ENCODE measurements at places on chromosomes 5 and 9. TPM values are rescaled to one million over a fixed set of nuclear protein-coding genes. Genes with fewer than 3 reads are reported as not detected.
A peak's percentile ranks its signal among the peaks of the same experiment; 100 is the strongest.

PCDHA1 gene
- total RNA-seq: not detected

AIF1L gene
- total RNA-seq: 36.5 TPM

DNA sequence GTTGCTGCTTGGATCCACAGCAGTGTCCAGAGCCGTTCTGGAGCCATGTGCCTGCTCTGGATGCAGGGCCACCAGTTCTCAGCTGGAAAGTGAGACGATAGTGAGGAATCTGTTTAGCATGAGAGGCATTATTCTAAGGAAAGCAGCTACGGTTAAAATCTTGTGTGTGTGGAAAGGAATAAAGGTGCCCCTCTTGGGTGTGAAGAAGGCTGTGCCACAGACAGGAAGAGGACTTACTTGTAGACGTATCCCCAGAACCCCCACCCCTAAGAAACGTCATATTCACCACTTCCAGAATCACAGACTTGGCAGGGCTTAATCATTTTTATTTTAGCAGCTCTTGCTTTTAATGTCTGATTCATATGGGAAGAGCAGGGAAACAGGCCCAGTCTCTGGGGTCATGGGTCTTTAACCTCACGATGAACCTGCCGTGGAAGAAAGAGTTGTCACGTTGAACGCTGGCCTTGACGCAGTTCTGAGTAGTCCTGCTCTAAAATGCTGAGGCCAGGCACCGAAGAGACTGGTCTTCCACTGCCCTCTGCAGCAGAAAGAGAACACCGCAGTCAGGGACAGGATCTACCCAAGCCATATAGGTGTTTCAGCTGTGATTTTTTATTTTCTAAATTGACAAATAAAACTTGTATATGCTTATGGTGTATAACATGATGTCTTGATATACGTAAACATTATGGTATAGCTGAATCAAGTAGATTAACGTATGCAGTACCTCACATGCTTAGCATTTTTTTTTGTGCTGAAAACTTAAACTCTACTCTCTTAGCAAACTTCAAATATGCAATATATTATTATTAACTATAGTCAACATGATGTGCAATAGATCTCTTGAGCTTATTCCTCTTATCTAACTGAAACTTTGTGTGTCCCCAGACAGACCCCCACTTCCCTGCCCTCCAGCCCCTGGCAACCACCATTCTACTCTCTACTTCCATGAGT lies 38.8 kb downstream of the CARTPT start:
- peaks cover 5% of the 10 kb centered on the region for H3K27me3 ChIP-seq
- H3K4me3 ChIP-seq: no peak overlapping the region

- peaks cover 10% of the 10 kb centered on the region for H3K4me1 ChIP-seq
- H3K27me3 ChIP-seq: no peaks in the 10 kb centered on the region
- no peaks in the 10 kb centered on the region for H3K36me3 ChIP-seq
- H3K4me3 ChIP-seq: no peak overlapping the region
- H3K27ac ChIP-seq: no peak overlapping the region
Observed at GRCh38 chr5:148967783-148968182, 95.1 kb downstream of the SH3TC2 start.

DNA sequence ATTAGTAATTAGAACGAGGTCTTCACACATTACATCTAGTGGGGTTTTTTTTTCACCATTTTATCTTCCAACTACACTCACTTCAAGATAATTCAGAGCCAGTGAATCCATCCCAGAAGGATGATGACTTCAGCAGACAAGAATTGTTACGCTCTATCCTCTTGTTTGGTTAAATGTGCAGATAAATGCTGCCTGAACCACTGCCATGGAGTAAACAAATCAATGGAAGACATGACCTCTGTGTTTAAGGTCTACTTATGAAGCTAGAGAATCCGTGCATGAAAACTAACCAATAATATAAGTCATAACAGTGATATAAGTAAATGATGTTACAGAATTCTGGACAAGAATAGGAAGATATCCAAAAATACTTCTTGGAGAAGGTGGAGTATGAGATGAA lies 602.6 kb downstream of the TLR4 start:
- no peaks in the 10 kb centered on the region for H3K27me3 ChIP-seq
- DNase-seq: no peak
- no peak overlapping the region for H3K4me3 ChIP-seq
- H3K4me1 ChIP-seq: no peaks in the 10 kb centered on the region

- no peak overlapping the region for H3K27ac ChIP-seq
- no peak for DNase-seq
- H3K36me3 ChIP-seq: no peaks in the 10 kb centered on the region
- peaks cover 25% of the 10 kb centered on the region for H3K4me1 ChIP-seq
- no peaks in the 10 kb centered on the region for H3K27me3 ChIP-seq
- peak overlapping the region; percentile 88 for H3K4me3 ChIP-seq
Observed at GRCh38 chr9:132770770-132771310, 100.6 kb downstream of the GTF3C4 start.

All from HepG2 (cell line).